ENCODE measurements at places on chromosomes 12 and 14.
A peak's percentile ranks its signal among the peaks of the same experiment; 100 is the strongest.

DNA sequence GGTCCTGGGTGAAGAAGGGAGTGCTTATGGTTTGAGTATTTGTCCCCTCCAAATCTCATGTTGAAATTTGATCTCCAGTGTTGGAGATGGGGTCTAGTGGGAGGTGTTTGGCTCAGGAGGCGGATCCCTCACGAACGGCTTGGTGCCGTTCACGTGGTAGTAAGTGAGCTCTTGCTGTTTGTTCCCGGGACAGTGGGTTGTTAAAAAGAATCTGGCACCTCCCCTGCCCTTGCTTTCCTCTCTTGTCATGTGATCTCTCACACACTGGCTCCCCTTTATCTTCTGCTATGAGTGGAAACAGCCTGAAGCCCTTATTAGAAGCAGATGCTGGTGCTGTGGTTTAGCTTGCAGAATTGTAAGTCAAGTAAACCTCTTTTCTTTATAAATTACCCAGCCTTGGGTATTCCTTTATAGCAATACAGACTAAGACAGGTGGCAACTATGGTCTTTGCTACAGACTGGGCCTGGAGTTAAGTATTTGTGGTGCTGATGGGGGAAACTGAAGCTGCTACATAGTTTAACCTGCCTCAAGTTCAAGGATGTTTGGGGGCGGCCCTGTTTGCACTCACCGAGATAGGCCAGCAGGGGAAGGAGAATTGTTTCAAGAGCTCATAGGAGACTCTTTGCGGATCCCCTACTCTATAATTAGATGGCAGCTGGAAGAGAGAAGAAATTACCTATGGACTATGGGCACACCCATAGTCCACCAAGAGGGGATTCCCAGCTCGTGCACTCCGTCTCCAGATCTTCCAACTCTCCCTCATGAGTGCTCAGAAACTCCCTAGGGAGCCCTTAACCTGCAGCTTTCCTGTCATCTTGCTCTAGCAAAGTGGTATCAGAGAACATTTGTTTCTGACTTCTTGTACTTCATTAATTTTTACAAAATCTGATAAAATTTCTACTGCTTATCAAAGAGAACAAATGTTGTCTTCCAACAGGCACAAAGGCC, 164.6 kb downstream of the SLC15A5 start:
- DNase-seq: no peak

- DNase-seq: peak; percentile 46
Observed at GRCh38 chr14:31219169-31219568, 11.6 kb upstream of the HECTD1 start.

GRCh38 chr12:89250636-89251035, 101.7 kb downstream of the DUSP6 start:
- DNase-seq: peak; percentile 27

DNA sequence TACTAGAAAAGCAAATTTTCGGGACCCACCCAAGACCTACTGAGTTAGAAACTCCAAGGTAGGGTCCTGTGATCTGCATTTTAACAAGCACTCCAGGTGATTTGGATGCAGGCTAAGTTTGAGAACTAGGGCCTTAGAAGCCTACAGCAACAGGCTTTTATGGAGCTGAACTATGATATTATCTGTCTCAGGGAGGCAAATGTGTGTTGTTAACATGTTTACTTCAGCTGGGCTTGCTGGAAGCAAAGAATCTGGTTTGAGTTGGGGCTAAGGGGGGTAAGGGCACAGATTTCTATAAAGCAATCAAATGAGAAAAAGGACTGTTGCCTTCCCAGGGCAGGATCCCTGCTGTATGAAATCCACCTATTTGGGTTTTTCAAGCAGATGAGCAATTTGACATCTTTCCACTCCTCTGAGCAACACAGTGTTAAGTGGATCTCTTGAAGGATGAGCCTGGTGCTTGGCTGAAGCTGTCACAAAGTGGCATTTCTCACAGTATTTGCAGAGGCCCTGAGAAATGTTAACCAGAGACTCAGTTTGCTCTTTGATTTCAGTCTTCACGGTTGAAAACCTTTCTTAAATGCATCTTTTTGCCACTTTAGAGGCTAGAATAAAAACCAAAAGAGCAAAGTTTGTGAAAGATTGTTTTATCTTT, 36.2 kb upstream of the SOCS2 start:
- DNase-seq: no peak

DNA sequence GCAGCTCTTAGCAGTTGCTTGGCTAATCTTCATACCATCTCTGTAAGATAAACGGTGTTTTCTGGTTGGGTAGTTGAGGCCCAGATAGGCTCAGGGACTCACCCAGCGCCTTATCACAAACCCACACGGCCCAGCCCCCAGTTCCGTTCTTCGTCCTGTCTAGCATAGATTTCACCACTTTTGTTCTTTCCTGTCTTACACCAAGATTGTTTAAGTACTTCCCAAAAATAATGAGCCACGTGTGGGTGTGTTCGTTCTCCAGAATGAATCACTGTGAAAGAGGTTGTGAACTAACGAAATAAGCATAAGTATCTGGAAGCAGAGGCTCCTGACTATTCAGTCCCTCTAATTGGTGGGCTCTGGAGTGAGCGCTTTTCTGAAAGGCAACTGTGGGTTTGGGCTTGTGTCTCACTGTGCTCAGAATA, 21.4 kb downstream of the ACVR1B start:
- DNase-seq: no peak

DNA sequence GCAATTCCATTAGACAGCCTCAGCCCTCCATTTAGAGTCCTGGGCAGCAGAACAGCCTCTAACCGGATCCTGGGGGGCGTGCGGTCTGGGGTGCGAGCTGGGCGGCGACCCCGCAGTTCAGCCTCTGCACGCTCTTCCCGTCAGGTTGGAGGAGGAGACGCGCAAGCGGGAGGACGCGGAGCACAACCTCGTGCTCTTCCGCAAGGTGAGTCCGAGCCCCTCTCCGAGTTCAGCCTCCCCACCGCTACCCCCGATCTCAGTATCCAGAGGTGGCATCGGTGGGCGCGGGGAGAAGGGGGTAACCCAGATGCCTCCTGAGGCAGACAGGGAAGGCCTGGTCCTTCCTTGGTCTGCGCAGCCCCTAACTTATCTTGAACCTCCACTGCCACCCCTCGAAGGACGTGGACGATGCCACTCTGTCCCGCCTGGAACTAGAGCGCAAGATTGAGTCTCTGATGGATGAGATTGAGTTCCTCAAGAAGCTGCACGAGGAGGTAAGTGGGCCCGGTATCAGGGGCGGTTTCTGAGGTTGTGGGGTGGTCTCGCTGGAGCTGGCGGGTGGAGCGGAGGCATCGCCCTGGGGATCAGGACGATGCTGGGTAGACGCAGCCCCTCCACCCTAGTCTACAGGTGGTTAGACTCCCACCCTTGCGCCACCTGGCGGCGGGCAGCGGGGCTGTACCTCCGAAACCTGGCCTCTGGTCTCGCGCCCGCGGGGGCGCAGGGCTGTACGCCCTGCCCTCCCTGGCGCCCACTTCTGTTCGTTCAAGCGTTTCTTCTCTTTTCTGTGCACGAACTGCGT, 1.3 kb downstream of the PRPH start:
- DNase-seq: peak; percentile 51

- DNase-seq: peak; percentile 59
Observed at GRCh38 chr12:94147991-94148738, at the start of gene PLXNC1. PLXNC1 (plus strand) TSS chr12:94148577; CDS start chr12:94148972, 395 bp downstream.

Data from ELR (cell line).